ENCODE measurements at places on chromosomes 12 and 14.

DNA sequence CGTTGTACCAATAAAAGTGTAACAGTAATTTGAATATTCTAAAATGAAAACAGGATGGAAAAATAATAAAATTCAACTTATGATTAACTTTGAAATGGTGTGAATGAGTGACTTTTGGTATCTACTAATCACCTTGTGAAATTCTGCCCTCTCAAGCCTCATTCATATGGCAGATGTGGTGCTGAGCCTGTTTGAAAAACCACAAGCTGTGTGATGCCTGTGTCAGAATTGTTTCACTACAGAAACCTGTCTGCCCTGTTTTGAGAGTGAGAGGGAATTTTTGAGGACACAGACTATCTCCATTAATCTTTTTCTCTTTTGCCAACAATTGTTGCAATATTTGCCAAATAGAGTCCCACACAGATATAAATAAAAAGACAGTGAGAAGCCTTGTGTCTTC, 3.9 kb upstream of the RNU6-7 start:
- DNase-seq: no peak

DNA sequence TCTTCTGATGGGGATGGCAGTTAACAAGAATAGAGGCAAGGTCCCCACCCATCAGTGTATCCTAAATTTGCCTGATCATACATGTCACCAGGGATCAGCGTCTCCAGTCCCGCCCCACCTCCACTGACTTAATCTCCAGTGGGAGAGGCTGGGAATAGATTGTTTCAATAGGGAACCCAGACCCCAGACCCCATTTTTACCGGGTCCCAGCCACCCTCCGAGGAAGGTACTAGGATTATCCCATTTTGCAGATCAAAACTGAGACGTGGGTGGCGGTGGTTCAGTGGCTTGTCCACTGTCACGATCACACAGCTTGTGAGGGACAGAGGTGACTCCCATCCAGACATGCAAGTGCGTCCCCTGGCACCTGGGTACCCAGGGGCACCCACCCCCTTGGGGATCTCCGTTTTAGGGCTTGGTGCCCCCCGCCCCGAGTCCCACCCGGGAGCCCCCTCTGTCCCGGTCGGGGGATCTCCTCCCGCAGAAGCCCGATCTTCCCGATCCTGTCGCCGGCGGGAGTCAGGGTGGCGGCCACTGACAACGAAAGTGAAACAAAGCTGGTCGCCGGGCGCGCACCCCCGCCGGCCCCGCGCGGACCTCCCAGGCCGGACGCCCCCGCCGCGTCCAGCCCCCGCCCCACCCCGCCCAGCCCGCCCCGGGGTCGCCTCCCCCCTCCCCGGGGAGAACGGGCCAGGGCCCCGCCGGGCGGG, 523 bp downstream of the WSB2 start:
- peak; percentile 29 for DNase-seq

GRCh38 chr14:65200454-65200853, 98.1 kb upstream of the MAX start:
- DNase-seq: no peak

- DNase-seq: no peak
Measured at GRCh38 chr14:62071039-62071438, 308.8 kb downstream of the SNAPC1 start.

DNA sequence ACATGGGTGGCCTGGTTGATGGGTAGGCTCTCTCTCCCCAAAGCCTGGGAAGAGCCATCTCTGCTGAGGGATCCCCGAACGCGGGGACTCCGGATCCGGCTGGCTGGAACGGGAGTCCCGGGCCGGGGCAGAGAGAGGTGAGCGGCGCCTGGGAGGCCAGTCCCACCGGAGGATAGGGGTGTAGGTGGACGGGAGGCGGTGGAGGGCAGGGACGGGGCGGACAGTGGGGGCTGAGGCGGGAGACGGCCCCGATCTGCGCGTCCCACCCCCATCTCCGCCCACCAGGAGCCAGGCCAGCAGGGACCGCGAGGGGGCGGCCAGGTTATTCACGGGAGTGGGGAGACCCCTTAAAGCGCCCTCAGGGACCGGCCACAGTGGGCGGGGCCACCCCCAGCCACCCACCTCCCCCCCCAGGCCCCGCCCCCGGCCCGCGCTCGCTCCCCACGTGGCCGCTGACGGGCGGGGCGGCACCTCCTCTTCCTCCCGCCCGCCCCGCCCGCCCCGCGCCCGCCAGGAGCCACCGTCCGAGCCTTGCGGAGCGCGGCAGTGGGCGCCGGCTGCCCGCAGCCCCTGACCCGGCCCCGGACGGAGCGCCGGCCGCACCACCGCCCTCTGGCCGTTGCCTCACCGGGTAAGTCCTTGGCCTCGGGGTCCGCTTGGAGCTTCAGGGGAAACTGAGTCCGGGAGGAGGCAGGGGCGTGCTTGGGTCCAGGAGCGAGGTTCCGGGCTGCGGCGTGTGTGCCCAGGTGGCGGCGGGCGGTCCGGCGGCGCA, at the start of gene INF2:
TSS of gene INF2 (plus strand) at position 510 of the 772 bp plus-strand sequence. CDS start 11,748 bp downstream, outside the sequence.
- DNase-seq: peak; percentile 74

DNA sequence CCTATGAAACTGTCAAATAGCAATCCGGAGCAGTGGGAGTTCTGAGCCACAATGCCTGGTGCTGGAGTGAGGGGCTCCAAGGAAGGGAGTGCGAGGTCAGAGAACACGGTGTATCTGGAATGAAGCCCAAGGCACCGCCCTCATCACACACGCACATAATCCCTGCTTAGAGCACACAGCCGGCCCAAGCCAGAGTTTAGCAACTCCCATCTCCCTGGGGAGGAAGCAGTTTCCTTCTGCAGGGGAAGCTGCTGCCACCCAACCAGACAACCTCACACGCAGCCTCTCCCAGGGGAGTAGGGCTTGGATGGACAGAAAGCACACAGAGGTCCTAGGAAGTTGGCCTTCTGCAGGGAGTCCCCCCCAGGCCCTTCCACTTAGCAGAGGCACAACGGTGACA, 31.3 kb downstream of the ACTN1 start:
- DNase-seq: no peak

DNA sequence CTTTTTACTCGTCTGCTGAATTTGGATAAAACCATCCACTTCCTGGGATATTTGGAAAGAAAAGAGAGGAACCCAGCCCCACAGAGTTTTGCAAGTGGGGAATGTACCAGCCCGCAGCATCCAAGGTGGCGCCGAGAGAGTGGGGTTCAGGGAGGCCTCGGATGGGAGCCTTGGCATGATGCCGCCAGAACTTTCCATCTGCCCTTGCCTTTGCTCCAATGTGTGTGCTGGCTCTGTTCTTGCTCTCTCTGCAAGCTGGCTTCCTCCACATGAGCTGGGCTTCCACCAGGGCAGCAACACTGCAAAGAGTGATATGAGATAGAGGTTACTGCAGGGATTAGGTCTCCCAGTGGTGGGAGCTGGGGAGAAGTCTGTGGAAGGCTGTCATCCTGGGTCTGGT, 6.6 kb upstream of the SERPINA12 start:
- no peak for DNase-seq

GRCh38 chr14:97641827-97642226, 844.6 kb downstream of the VRK1 start:
- no peak for DNase-seq

- DNase-seq: no peak
Measured at GRCh38 chr14:100907240-100907639, 3.7 kb upstream of the RTL1 start.

DNA sequence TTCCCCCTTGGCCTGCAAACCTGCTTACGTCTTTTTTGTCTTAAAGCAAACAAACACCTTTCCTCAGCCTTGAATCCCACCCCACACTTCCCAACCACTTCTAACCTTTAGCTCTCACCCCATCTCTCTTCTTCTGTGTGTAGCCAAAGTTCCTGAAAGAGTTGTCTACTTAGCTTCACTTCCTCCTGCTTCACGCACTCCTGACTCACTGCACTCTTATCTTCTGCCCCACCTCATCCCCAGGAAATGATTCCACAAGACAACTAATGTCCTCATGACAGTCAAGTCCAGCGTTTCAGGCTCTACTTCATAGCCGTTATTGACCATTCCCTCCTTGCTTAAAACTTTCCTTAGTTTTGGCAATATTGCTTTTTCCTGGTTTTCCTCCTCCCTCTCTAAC, 22.4 kb downstream of the EIF2B2 start:
- DNase-seq: no peak

DNA sequence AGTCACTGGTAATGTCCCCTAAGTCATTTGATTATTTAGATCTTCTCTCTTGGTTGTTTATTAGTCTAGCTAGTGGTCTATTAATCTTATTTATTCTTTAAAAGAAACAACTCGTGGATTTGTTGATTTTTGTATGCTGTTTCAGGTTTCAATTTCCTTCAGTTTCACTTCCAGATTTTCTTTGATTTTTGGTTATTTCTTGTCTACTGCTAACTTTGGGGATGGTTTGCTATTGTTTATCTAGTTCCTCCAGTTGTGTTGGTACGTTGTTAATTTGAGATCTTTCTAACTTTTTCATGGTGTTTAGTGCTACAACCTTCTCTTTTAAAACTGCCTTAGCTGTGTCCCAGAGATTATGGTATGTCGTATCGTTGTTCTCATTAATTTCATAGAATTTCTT, 18.5 kb upstream of the CD69 start:
- no peak for DNase-seq

- DNase-seq: peak; percentile 29
Measured at GRCh38 chr12:12194206-12194605, 72.6 kb downstream of the LRP6 start.

- no peak for DNase-seq
Measured at GRCh38 chr14:52328276-52328675, 14.2 kb downstream of the PTGER2 start.

GRCh38 chr14:99615497-99616157, 11.6 kb upstream of the CCDC85C start:
- DNase-seq: no peak

DNA sequence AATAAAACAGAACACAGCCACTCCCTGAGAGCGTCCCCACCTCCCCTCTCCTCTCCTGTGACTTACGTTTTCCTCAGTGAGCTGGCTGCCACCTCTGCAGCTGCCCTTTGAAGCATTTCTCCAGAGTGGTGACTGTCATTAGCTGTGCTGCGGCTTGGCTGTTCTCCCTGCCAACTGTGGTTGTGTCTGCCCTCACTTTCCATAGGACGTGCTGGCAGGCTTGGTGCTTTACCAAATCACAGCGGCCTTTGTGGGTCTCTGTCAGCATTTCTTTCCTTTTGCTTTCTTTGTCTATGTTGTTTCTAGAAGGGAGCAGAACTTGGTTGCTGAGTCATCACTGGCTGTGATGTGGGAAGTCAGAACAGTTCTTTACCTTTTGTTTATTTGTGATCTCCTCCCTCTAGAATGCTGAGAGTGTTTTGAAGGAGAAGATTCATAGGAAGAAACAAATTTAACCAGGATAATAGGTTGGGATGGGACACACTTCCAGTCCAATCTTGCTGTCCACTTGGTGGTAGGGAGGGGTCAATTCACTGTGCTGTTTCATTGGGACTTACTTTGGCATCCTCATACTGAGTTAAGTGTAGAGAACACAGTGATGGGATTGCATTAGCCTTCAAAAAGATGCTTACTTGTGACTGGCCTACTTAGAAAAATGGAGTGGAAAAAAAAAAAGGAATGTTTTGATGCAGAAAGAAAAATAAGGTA, 88.2 kb downstream of the TMX1 start:
- peak; percentile 43 for DNase-seq

GRCh38 chr12:40238266-40238902, 13.6 kb downstream of the LRRK2 start:
- DNase-seq: no peak

GRCh38 chr14:40656311-40656710, 950.4 kb upstream of the LRFN5 start:
- peak; percentile 2 for DNase-seq

GRCh38 chr14:101313268-101313667, 248.0 kb upstream of the DIO3 start:
- no peak for DNase-seq

DNA sequence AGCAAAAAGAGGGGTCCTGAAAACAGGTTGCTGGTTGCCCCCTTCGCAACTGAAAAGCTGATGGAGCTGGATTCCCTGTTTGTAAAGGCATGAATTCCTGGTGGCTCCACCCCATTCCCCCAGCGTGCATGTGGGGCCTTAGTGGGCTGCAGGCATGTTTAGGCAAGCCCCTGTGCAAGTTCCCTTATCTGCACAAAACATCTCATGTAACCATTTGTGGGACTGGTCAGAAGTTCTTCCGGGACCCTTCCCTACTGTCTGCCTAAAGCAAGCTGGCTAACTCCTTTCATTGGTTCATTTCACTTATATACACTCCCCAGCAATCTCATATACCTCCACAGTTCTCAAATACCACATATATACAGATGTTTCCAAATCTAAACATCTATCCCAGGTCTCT, 24.0 kb upstream of the HIGD1C start:
- no peak for DNase-seq

- DNase-seq: no peak
Measured at GRCh38 chr14:86481104-86481503, 951.2 kb downstream of the FLRT2 start.

DNA sequence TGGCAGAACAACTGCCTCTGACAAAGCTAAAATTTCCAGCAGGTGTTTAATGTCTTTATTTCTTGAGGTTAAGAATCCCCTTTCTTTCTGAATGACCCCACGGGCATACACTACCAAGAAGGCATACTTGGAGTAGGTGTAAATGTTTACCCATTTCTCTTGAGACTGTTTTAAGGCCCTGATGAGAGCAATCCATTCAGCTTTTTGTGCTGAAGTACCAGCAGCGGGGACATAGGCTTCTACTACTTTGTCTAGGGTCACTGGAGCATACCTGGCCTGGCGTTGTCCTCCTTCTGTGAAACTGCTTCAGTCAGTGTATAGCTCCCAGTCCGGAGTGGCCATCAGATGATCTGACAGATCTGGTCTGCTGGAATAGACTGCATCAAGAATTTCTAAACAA, 22.7 kb downstream of the ANG start:
- DNase-seq: no peak

DNA sequence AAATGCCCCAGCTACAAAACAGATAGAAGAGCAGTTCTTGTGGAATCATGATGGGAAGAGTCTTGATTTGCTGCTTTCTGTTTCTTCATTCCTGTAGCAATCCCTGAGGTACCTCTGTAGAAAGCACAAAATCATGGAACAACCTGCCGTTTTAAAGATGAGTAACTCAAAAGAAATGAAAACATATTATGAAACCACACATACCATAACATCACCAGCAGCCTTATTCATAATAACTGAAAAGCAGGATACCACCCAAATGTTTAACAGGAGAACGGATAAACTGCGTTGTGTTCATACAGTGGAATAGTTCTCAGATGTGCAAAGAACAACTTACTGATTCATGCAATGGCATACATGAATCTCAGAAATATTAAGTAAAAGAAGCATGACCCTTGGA, 188.1 kb downstream of the RGS6 start:
- DNase-seq: no peak

- DNase-seq: no peak
Measured at GRCh38 chr12:122867691-122868461, 28.0 kb downstream of the VPS37B start.

- no peak for DNase-seq
Measured at GRCh38 chr12:69149270-69149669, 90.1 kb upstream of the CPSF6 start.

DNA sequence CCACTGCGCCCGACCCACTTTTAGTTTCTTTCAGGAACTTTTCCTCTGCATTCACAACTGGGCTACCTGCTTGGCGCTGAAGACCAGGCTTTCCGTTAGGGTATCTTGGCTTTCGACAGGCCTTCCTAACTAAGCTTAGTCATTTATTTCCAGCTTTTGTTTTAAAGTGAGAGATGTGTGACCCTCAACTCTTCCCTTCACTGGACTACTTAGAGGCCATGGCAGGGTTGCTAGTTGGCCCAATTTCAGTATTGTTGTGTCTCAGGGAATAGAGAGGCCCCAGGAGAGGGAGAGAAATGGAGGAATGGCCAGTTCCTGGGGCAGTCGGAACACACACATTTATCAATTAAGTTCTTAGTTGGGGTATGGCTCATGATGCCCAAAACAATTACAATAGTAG, 10.4 kb downstream of the MTA1 start:
- DNase-seq: no peak

Data from Caki2 (cell line).